ENCODE measurements at places on chromosomes 2 and 18.
A peak's percentile ranks its signal among the peaks of the same experiment; 100 is the strongest.

GRCh38 chr2:185127412-185127811 lies 529.1 kb downstream of the ZNF804A start:
- no peak for DNase-seq

- no peak for DNase-seq
These were observed 149.7 kb downstream of the PXDN start for GRCh38 chr2:1594373-1595171.

- no peak for DNase-seq
These were observed 47.9 kb upstream of the KCNF1 start for GRCh38 chr2:10863837-10864236.

- DNase-seq: no peak
These were observed 17.0 kb upstream of the TTN start for GRCh38 chr2:178824181-178824580.

DNA sequence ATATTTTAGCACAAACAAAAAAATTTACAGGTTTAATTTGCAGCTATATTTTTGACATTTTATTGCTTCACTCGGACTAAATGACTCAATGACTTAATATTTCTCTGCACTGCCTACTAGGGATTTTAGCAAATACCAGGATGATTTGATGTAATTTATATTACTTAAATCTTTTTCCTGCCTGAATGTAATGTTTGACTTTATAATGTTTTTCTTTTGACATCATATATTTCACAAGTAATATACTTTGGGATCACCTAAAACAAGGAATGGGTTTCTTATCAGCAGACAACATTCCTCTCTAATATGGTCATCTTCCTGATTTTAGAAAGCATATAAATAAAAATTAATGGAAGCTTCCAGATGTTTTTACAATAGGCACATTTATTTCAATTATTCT lies 253.2 kb upstream of the EPC2 start:
- DNase-seq: no peak

- DNase-seq: peak; percentile 16
These were observed 47.5 kb downstream of the ZFP36L2 start for GRCh38 chr2:43178602-43179542.

DNA sequence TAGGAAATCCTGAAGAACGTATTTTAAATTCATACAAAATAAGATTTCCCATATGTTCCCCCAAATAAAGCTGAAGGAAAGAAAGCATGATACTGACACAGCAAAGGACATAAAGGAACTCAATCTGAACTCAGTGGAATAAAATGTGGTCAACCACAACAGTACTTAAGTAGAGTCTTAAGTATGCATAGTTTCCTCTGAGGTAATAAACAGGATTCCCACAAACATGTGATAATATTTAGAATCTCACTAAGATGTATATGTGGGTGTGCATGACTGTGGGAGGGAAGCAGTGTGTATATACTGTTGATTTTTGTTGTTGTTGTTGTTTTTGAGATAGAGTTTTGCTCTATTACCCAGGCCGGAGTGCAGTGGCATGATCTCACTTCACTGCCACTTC lies 69.3 kb downstream of the NOL10 start:
- no peak for DNase-seq

DNA sequence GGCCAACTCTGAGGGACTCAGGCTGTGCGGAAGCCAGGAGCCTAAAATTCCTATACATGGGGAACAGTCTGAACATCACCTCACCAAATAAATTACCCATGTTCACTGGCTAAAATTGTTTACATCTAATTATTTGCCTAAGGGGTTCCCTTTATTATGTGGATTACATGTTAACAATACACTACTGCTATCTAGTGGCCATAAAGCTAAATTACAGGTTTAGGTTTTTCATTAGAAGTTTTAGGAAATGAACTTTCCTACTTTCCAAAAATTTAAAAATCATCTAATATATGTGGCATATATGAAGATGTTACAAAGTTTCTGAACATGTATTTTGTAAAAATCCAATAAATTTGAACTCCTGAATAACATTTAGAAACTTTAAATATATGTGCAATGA lies 40.3 kb downstream of the PLA2R1 start:
- DNase-seq: no peak

DNA sequence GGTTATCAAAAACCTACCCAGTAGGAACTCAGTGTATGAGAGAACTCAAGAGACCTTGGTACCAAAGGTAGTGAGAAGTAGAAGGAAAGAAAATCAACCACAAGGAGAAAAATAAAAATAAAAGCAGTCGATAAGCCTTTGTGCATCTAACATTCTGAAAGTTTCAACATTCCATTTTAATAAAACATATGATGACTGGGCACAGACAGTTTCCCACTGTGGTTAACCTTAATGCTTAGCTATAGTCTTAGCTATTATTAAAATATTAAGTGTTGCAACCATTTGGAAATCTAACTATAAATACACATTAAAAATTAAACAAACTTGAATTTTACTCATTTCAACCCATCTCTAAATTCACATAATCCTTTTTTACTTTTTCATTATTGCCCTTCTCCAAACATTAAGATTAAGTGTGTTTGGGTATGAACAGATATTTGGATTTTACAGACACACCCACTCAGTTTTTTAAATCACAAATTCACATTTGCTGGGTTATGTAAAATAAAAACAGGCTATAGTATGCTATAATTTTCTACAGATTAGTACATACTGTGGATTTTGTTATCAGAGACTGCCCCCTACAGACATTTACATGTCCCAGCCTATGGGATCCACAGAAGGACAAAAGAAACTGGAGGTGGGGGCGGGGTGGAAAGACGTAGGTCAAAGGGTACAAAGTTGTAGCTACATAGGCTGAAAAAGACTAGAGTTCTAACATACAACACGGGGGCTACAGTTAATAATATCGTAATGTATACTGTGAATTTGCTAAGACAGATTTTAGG lies 32.8 kb downstream of the SRBD1 start:
- no peak for DNase-seq

GRCh38 chr18:68489013-68489792 lies 225.7 kb downstream of the TMX3 start:
- DNase-seq: no peak

GRCh38 chr2:221911890-221912289 lies 339.8 kb upstream of the EPHA4 start:
- DNase-seq: no peak

GRCh38 chr2:161243905-161244304 lies 64.3 kb upstream of the PSMD14 start:
- DNase-seq: no peak

- no peak for DNase-seq
These were observed 74.2 kb upstream of the ID2 start for GRCh38 chr2:8607606-8608005.

GRCh38 chr2:237931205-237931721 lies 35.6 kb upstream of the UBE2F start:
- no peak for DNase-seq

- DNase-seq: no peak
These were observed 138.9 kb downstream of the HNMT start for GRCh38 chr2:138103156-138103555.

DNA sequence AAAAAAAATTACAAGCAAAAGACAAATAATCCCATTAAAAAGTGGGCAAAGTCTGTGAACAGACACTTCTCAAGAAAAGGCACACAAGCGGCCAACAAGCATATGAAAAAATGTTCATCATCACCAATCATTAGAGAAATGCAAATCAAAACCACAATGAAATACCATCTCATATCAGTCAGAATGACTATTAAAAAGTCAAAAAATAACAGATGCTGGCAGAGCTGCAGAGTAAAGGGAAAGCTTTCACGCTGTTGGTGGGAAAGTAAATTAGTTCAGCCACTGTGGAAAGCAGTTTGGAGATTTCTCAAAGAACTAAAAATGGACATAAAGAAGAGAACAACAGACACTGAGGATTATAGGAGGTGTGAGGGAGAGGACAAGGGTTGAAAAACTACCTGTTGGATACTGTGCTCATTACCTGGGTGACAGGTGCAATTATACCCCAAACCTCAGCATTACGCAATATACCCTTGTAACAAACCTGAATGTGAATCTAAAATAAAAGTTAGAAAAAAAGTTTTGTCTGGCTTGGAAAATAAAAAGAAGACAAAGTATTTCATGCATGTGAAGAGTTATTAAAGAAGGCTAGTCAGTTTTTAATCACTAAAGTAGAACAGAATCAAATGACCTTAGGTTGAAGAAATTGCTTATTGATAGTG lies 8.7 kb upstream of the ACSL3 start:
- DNase-seq: no peak

DNA sequence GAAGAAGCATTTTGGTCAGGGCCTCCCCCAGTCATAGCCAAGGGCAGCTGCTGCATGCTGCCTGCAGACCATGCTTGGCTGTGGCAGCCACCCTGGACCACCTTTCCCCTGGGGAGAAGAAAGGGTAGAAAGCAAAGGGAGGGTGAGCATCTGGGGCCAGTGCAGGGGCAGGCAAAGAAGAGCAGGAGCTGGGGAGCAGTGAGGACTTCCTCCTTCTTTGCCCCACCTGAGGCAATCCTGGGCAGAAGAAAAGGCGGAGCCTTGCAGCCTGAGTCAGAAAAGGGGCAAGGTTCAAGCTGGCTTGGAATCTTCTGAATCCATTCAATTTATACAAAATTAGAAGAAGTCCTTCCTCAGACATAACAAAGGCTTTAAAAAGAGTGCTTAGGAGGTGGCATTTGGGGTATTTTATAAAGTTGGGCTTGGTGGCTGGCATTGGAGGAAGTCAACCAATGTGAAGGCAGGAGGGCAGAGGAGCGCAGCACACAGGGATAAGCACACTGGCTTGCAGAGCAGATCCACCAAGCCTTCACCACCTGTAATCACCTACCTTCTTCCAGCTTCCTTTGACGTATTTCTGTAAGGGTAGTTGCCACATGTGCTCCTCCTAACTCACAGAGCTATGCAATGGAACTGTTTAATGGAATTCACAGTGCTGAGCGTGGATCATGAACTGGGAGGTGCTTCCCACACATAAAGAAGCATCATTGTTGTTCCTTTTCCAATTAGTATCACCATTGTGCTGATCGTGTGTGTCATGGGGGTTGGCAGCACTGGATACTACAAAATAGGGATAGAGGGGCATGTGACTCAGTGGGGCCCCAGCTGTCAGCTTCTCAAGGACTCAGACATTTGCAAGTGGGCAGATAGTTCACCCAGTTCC lies 154.4 kb upstream of the EPAS1 start:
- no peak for DNase-seq

DNA sequence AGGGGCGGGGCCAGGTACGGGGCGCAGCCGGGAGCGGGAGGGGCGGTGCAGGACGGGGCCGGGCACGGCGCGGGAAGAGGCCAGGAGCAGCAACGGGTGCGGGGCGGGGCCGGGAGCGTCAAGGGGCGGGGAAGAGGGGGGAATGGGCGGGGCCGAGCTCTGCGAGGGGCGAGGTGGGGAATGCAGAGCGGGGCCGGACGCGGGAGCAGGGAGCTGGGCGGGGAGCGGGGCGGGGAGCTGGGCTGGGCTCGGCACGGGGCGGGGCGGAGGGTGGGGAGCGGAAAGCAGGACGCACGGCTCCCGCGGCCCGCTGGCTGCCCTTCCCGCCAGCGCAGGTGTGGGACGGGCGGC lies at the start of gene IMPA2:
TSS of gene IMPA2 (plus strand) at position 316 of the 351 bp plus-strand sequence. CDS start 163 bp downstream, outside the sequence.
- no peak for DNase-seq

DNA sequence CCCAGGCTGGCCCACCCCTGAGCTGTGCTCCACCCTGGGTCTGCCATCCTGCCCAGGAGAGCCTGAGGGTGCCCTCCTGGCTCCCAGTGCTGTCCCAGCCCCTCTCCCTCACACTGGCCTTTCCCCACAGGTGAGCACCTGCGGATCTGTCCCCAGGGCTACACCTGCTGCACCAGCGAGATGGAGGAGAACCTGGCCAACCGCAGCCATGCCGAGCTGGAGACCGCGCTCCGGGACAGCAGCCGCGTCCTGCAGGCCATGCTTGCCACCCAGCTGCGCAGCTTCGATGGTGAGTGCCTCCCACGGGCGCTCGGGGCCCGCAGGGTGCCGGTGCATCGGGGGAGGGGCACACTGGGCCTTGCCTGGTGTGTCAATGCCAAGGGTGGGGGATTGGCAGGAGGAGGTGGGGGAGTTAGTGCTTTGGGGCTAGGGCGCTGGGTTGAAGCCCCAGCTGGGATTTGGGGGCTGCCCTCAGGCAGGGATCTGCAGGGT lies 23.5 kb downstream of the GPC1 start:
- no peak for DNase-seq

DNA sequence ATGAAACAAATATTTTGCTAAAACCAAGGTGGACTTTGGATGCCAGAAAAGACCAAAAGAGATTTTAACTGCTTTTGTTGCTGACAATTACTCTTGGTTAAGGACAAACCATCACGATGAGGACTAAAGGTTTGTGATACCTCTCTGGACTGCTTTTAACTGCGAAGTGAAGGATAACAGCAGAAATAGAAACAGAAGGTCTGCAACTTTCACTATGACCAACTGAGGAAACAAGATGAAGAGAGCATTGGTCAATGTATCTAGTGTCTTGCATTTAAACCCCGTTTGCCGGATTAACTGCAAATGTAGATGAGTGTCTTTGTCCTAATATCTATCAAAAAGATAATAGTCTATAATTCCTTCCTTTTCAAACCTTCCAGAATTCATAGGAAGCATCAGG lies 541.7 kb downstream of the ERBB4 start:
- DNase-seq: no peak

DNA sequence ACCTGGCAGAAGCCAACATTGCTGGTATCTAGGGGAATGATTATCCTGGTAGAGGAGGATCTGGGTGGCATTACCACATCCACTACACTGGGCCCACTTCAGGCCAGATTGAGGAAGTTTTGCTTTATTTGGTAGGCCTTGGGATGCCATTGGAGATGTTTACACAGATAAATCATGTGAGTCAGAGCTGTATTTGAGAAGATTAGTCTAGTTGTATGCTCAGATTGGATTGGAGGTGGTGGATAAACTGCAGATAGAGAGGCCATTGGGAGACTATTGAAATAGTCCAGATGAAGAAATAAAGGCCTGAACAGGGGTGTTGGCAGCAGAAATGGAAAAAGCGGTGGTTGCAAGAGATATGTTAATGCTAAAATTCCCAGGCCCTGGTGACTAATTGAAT lies 81.5 kb downstream of the EFEMP1 start:
- no peak for DNase-seq

DNA sequence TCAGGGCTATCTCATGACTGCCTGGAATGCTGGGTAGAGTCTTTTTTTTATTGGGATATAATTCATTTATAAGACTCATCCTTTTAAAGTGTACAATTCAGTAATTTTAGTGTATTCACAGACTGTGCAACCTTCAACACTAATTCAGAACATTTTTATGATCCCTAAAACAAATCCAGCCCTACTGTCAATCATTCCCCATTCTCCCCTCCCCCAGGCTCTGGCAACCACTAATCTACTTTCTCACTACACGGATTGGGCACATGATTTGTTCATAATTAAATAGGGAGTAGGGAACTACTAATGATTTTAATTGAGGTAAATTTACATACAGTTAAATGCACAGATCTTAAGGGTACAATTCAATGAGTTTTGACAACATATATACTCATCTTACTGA lies 225.7 kb downstream of the CDCA7 start:
- no peak for DNase-seq

All from brain (organoid and tissue), 16 donors.